NCI-H446 treated with DMSO at 0.1 percent for 48 hours (cell line): ENCODE measurements at places on chromosomes 12 and 14.
A peak's percentile ranks its signal among the peaks of the same experiment; 100 is the strongest.

DNA sequence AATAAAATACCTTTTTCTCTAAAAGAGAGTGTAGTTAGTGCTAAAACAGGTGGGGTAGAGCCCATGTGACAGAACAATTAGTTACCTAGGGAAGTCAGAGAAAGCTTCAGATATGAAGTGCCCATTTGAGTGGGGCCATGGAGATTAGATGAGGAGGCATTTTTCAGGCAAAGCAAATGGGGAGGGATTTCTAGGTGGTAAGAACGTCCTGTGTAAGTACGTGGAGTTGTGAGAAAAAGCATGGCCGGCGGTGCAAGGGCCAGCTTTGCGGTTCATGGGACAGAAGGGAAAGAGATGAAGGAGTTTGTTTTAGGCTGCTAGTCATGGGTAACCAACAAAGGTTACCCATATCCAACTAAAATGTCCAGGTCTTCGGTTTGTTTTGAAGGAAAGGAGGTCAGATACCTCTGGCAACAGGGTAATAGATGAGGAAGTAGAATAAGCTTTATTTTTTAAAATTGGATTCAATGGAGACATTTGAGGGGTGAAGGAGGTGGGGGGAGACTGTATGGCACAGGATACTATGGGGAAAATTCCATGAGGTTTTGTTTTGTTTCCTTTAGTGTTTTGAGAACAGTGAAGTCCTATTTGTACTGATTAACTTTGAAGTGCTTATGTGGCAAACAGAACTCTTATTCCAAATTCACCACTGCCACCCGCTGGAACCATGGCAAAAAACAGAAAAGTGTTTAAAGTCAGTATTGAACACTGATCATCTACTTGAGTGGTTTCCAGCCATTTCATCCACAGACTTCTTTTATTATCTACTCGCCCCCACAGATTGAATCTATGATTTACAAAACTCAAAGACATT lies 10.0 kb upstream of the SNRPF start:
- no peak for DNase-seq

- DNase-seq, result no peak
These were observed 495.4 kb upstream of the SEL1L start for GRCh38 chr14:82029038-82029437.

DNA sequence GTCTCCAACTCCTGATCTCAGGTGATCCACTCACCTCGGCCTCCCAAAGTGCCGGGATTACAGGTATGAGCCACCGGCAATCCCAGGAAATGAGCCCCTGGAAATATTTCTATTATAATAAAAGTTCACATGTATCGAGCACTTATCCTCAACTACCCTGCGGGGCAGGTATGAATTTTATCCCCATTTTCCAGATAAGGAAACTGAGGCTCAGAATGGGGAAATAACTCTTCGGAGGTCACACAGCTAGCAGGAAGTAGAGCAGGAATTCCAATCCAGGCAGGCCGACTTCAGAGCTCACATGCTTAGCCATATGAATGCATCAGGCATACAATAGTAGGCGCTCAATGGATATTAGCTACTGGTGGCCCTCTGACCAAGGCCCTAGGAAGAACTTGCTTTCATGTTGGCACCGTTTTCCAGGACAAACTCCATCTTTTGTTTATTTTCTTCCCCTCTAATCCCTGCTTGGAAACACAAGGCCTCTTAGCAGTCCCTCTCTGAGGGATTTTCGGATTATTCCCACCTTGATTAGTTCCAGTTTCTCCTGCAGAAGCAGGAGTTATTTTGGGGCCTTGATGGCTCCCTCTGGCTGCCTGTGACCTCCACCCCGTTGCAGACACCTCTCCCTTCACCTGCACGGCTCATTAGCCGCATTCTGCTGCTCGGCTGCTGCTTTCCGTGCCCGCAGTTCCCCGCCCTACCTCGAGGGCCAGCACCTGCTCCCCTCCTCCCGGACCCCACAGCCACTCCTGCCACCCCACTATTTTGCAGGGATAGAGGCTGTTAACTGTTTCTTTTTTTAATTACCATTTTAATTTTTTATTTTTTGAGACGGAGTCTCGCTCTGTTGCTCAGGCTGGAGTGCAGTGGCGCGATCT lies 18.7 kb upstream of the POP5 start:
- DNase-seq, result no peak

GRCh38 chr12:52496054-52496453 lies 3.0 kb upstream of the KRT6A start:
- DNase-seq, result no peak

- peak; percentile 88 for DNase-seq
These were observed 30.7 kb downstream of the PXN start for GRCh38 chr12:120234643-120235368.

DNA sequence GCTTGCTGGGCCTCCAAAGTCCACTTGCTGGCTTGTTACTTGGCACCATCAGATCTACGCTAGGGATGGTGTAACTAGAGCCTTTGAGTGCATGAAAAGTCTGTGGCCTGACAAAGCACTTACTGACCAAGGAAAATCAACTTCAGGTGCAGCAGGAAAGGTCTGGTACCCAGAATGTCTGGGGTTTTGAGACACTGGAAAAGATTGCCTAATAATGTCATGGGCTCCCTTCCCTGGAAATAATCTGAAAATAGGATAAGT lies 106.7 kb downstream of the ZFP36L1 start:
- no peak for DNase-seq
